RPMI7951 (cell line): ENCODE measurements at places on chromosomes 4 and X.

- no peak for DNase-seq
Measured at GRCh38 chr4:105674011-105674410, 34.5 kb downstream of the INTS12 start.

- DNase-seq = no peak
Measured at GRCh38 chr4:69360271-69360670, 80.0 kb downstream of the UGT2B28 start.

GRCh38 chr4:152369902-152370295, 166.0 kb downstream of the FBXW7 start:
- DNase-seq = peak; percentile 2

DNA sequence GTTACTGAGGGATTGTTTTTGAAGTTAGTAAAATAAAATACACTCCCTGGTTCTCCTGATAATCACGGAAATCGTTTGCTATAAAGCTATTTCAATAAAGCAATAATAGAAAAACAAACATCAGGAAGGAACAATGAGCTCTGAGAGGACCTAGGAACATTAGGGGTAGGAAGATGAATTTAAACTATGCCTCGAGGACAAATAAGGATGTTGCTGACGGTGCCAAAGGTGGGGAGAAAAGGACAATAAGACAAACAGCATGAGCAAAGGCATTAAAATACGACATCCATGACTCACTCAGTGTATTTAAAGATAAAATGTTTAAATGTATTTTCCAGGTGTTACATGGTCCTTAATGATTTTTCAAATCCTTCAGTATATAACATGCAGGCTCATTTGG, 110.3 kb downstream of the MTNR1A start:
- DNase-seq = no peak

- DNase-seq = no peak
Measured at GRCh38 chr4:176002007-176002613, 63.5 kb upstream of the WDR17 start.

GRCh38 chrX:25007059-25008053, 8.4 kb downstream of the ARX start:
- DNase-seq = no peak

GRCh38 chr4:158193171-158193749, 17.0 kb upstream of the TMEM144 start:
- DNase-seq = peak; percentile 31

DNA sequence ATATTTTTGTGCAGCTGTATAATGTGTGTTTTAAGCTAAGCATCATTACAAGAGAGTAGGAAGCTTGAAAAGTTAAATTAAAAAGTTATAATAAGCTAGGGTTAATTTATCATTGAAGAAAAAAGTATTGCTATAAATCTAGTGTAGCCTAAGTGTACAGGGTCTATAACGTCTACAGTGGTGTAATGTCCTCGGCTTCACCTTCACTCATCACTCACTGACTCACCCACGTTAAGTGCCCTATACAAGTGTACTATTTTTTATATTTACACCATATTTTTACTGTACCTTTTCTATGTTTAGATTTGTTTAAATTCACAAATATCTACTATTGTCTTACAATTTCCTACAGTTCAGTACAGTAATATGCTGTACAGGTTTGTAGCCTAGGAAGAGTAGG, 23.5 kb downstream of the ARAP2 start:
- no peak for DNase-seq

DNA sequence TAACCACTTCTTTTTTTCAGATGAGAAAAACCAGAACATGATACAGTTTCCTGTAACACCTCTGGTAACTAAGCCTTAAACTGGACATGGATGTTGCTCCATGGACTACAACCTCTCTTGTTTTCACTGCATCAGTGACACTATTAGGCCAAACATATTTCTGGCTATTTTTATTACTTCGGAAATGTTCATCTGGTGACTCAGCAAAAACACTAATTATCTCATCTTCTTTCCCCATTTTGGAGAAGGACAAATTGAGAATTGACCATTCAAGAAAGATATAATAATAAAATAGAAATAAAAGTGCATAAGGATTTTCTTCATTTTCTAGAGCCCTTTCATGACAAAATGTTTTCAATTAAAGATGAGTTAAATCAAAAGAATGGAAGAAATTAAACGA, 361.9 kb upstream of the TECRL start:
- DNase-seq = no peak

DNA sequence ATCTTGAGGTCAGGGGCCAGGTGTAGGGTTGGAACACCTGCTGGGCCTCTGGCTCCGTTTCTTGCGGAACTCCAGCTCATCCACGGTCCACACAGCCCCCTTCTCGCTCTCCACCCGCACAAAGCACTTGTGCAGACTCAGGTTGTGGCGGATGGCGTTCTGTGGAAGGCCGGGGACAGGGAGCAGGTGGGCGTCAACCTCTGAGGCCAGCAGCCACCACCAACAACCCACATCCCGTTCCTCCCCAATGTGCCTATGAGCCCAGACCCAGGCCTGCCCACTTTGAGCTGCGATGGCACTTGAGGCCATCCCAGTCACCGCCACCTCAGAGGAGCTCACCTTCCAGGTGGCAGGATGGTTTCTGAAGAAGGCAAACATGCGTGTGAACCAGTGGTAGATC, 13.2 kb downstream of the FOXP3 start:
- DNase-seq = no peak
